ENCODE measurements at places on chromosomes 7 and 10.

DNA sequence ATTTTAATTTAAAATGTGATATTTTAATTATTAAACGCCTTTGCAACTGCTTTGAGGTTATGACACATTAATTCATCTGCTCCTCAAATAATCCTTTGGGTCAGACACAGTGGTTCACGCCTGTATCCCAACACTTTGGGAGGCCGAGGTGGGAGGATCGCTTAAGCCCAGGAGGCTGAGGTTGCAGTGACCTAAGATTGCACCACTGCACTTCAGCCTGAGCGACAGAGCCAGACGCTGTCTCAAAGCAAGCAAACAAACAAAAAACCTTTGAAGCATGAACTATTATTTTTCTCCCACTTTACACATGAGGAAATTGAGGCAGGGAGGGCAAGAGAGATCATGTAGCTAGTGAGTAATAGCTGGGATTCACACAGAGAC lies 1.5 kb upstream of the POLD2 start:
- no peak for DNase-seq

DNA sequence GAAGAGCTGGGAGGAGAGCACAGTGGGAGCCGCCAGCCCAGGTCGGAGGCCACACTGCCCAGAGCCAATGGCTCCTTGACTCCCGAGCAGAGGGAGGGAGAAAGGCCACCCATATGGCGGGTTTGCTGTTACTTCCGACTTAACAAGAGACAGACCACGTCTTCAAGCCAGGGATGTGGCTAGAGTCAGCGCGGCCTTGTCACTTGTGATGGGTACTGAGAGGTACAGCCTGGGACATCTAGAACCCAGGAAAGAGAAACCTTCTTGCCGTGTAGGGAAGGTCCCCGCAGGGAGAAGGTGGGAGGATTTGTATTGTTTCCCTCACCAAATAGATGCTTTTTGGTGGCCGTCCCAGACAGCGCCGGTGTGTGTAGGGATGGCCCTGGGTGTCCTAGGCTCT lies 127.6 kb downstream of the PAXIP1 start:
- no peak for DNase-seq

DNA sequence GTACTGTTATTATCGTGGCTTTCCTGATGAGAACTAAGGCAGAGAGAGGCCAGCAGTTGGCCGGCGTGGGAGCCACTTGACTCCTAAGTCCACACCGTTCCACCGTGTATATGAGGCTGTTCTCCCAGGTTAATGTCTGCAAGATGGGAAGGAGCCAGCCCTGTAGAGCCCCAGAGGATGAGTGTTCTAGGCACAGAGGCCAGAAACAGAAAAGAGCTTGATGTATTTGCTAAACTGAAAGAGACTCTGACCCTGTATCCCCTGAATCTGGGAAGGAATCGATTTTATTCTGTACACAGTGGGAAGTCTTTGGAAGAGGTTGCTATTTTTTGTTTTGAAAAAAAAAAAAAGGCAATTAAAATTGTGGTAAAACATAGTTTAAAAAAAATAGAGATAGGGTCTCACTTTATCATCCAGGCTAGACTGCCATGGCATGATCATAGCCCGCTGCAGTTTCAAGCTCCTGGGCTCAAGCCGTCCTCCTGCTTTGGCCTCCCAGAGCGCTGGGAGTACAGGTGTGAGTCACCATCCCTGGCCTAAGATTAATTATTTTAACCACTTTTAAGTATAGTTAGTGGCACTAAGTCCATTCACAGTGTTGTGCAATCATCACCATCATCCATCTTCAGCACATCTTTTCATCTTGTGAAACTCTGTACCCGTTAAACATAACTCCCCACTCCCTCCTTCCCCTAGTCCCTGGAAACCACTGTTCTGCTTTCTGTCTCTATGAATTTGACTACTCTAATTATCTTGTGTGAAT lies 348.8 kb downstream of the SDK1 start:
- DNase-seq: no peak

DNA sequence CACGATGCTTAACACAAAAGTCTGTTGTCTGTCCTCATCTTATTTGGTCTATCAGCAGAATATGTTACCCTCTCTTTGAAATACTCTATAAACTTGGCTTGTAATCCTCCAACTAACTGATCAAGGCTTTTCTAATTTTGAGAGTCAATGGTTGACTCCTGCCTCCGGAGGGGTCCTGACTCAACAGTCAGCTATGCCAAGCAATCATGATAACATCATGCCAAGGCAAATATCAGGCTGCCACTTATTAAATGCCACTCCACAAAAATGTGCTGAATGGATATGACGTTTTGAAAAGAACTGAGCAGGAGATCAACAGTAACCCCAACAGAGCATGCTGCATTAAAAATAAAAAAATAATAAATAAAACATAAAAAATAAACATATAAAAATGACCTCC lies 116.1 kb downstream of the PARD3 start:
- no peak for DNase-seq

DNA sequence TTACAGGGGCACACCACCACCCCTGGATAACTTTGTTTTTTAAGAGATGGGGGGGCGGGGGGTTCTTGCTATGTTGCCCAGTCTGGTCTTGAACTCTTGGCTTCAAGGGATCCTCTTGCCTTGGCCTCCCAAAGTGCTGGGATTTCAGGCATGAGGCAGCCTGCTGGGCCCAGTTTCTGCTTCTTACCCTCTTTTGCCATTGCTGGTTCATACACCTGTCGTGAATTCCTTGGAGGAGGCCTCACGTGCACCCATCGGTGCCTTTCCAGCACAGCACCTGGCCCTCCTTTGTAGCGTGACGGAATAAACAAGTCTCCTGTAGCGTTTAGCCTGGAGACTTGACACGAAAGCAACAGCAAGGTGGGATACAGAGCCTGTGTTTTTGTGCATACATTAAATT lies 75.5 kb downstream of the CARD11 start:
- no peak for DNase-seq

GRCh38 chr7:102270178-102270887 lies 16.3 kb upstream of the SH2B2 start:
- DNase-seq: no peak

- DNase-seq: no peak
Measured at GRCh38 chr10:132479603-132480221, 57.9 kb upstream of the INPP5A start.

- DNase-seq: no peak
Measured at GRCh38 chr7:125122173-125122572, 192.5 kb upstream of the POT1 start.

DNA sequence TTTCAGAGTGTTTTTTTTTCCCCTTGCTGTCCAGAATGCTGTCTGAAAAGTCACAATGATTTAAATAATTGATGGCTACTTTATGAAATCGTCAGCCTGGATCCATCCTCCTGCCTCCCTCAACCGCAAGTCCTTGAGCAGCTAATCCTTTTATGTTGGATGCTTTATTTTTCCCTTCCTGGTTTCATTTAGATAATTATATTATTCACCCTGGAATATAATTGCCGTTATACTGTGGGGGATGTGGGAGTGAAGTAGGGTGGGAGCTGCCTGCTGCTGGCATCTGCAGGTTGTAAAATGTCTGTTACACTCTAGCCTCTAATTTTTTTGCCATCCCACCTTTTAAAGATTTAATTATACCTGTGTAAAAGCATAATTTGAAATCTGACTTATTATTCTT lies 290.5 kb upstream of the LRGUK start:
- no peak for DNase-seq

DNA sequence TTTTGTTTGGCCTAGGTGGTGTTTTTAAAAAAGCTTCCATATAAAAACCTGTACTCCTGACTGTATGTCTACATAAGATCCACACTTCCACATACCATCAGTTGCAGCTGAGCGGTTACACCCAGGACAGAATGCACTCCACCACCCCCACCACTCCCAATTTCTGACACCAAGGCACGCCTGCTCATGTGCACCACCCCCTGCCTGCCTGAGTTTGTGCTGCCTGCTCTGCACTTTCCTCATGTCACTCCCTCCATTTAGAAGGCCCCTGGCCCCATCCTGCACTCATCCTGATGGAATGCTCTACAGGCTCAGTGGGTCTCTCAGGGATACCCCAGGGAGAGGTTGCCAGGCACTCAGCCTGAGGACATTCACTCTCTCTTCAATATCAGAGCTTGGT lies 6.5 kb downstream of the VPS41 start:
- no peak for DNase-seq

GRCh38 chr7:80821771-80822319 lies 97.0 kb downstream of the SEMA3C start:
- no peak for DNase-seq

- no peak for DNase-seq
Measured at GRCh38 chr7:94414481-94414880, 19.8 kb downstream of the COL1A2 start.

GRCh38 chr7:99229234-99229633 lies 21.3 kb upstream of the KPNA7 start:
- DNase-seq: no peak

Data from AG04450 (cell line).